ENCODE measurements at places on chromosomes 4 and X.

DNA sequence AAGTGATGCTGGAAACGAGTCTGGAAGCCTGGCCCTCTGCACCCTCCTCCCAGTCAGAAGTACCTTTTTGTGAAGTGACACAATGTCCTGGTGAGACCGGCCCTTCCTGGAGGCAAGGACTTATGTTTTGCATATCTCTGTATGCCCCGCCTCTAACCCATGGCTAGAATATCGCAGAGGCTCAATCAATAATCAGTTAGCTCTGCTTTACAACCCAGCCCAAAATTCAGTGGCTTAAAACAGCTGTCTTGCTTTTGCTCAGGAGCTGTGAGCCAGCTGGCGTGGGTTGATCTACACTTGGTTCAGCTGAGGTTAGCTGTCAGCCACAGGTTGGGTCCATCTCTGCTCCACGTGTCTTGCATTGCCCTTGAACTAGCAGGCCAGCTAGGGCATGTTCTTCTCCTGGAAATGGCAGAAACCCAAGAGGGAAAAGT lies 98.8 kb upstream of the METTL14 start:
- no peak for DNase-seq

- DNase-seq = no peak
Observed at GRCh38 chr4:127048376-127049044, 584.2 kb upstream of the INTU start.

- no peak for DNase-seq
Observed at GRCh38 chrX:64190136-64190740, 15.3 kb downstream of the AMER1 start.

GRCh38 chr4:29756966-29757365 lies 963.2 kb upstream of the PCDH7 start:
- no peak for DNase-seq

GRCh38 chr4:15875663-15876460 lies 62.7 kb downstream of the FGFBP1 start:
- no peak for DNase-seq
